ENCODE measurements at places on chromosomes 6 and 20. TPM values are rescaled to one million over a fixed set of nuclear protein-coding genes. Genes with fewer than 3 reads are reported as not detected.

The SRSF12 gene
- 1.5 TPM for total RNA-seq

The INSM1 gene
- total RNA-seq, result not detected

The NRSN1 gene
- not detected for total RNA-seq

The LRRC73 gene
- total RNA-seq, result 1.4 TPM

The TFAP2A gene
- total RNA-seq, result 16.9 TPM

The TSBP1 gene
- not detected for total RNA-seq

The EZR gene
- 300 TPM for total RNA-seq
